ENCODE measurements at places on chromosomes 7 and 10.

DNA sequence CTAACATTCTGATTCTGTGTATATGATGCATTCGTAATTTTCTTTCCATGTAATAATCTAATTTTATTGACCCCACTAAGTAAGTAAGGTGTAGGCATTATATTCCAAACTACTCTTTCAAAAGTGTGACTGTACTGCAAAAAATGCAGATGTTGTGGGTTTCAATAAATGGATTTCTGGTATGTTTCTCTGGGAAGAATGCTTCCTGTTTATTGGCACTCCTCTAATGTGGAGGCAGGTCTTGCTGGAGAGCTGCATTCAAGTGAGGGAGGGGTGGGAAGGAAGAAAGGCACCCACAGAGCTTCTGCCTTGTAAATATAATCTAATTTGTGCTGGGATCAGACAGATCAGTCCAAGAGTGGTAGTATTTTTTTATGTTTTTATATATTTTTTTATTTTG lies 23.9 kb downstream of the ST7 start:
- DNase-seq, result no peak

GRCh38 chr10:96863922-96864543 lies 31.9 kb downstream of the LCOR start:
- DNase-seq, result no peak

DNA sequence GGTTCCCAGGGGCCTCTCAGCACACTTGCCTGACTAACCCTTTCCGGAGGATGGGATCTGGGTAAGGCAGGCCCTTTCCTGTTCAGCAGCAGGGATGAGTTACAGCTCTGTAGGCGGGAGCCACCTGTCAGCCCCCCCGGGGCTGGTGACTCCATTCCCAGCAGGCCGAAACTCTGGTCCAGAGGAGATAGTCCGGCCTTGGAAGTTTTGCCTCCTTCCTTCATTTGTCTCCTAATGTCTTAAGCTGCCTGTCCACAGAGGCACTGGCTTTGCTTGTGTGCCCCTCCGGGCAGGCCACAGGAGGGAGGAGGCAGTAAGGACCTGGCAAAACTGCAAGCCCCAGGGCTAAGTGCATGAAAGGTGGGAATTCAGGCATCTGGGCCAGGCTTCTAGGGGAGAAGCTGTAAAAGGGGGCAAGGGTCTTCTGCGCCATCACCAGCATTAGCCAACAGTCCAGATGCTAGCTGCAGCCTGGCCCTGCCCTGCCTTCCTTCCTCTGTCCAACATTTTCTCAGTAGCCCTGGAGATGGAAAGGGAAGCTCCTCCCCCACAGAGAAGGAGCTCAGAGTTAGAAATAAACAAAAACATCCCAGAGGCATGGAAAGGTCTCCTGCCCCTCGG lies 1.2 kb downstream of the ADIRF start:
- DNase-seq, result no peak

- no peak for DNase-seq
Measured at GRCh38 chr10:132405463-132405991, 8.5 kb downstream of the PWWP2B start.

- DNase-seq, result no peak
Measured at GRCh38 chr10:23918839-23919238, 290.1 kb upstream of the KIAA1217 start.

DNA sequence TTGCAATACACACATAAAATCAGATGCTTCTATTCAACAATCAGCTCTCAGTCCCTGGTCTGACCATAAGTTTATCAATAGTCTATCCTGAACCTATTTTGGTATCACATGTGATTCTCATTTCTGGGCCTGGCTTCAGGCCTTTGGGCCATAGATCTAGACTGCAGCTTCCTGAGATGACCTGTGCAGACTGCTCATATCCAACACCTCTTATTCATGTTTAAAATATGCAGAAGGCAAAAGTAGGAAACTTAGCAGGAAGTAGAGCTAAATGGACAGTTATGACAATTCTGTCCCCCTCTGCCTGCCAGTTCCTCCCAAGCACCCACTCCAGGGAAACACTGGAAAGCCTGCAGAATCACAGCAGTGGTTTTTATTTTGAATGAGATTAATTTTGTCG lies 53.3 kb downstream of the C7orf25 start:
- DNase-seq, result no peak

GRCh38 chr7:74069790-74070618 lies 13.6 kb upstream of the LIMK1 start:
- DNase-seq, result no peak

- DNase-seq, result no peak
Measured at GRCh38 chr10:11870461-11870780, 47.3 kb downstream of the PROSER2 start.

Measured in neural crest cell (in vitro differentiated cells).